SK-MEL-5 (cell line): ENCODE measurements at places on chromosomes 3 and 15. TPM values are rescaled to one million over a fixed set of nuclear protein-coding genes. Genes with fewer than 3 reads are reported as not detected.

The IL5RA gene
- not detected in 2 replicates for total RNA-seq

The GNAT1 gene
- total RNA-seq, result not detected in 2 replicates

The KCNAB1 gene
- 0.66 and 0.90 TPM in 2 replicates for total RNA-seq

The HDGFL3 gene
- total RNA-seq, result 31.8 and 35.7 TPM in 2 replicates

The FAH gene
- total RNA-seq, result 59.0 and 60.7 TPM in 2 replicates

The APOD gene
- 90.8 and 104 TPM in 2 replicates for total RNA-seq

The KLF15 gene
- 20.4 and 23.5 TPM in 2 replicates for total RNA-seq

The PRSS50 gene
- not detected in 2 replicates for total RNA-seq

The NME9 gene
- not detected in 2 replicates for total RNA-seq

The PGBD4 gene
- total RNA-seq, result 3.0 TPM in 2 replicates

- no peak for DNase-seq
Measured at GRCh38 chr3:75015280-75015679, 400.8 kb upstream of the CNTN3 start.

DNA sequence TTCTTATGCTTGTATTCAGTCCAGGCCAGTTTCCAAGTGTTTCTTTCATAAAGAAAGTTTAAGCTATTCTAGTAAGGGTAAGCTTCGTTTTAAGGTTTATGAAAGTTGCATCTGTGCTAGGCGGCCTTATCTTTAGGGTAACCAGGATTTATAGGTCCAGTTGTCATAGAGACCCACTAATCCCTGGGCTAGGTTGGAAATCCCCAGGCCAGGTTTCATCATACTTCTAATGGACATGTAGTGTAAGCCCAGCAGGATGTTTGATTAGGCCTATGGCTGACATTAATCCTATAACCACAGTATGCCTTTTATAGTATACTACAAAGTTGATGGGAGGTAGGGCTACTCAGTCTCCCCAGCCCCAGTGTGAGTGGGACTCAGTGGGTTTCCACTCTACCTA, 312.4 kb downstream of the CACNA2D3 start:
- no peak for DNase-seq

GRCh38 chr3:96086018-96086417, 728.4 kb upstream of the EPHA6 start:
- no peak for DNase-seq

DNA sequence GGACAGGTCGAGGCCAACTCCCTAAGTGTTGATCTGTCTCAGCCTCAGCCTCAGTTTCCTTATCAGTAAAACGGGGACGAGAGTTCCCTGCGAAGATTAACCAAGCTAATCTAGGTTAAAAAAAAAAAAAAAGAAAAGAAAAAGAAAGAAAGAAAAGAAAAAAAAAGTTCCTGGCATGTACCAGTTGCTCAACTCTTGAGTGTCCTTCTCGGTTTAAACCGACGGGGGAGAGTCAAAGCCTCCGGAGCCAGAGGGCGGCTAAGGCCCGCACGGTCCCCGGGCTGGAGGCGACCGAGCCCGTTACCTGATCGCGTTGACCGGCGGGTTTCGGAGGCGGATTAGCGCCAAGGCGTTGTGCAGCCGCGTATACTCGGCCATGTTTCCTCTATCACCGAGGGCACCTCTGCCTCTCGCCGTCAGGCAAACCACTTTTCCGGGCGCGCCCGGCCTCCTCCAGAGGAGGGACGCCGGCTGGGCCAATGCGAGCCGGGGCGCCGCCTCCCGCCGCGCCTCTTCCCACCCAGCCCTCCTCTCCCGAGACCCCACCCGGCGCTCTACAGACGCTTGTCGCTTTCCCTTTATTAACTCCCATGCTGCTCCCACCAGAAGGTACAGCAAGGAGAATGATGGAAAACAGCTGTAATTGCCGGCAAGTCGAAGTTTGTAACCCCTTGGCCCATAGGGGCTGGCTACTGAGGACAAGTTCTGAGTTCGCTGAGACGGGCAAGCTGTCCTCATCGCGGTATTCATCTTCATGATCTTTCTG, at the start of gene EHHADH:
TSS of gene EHHADH (minus strand) at position 405 of the 766 bp plus-strand sequence. CDS start at position 378, 27 bp downstream.
- DNase-seq, result peak; percentile 75

DNA sequence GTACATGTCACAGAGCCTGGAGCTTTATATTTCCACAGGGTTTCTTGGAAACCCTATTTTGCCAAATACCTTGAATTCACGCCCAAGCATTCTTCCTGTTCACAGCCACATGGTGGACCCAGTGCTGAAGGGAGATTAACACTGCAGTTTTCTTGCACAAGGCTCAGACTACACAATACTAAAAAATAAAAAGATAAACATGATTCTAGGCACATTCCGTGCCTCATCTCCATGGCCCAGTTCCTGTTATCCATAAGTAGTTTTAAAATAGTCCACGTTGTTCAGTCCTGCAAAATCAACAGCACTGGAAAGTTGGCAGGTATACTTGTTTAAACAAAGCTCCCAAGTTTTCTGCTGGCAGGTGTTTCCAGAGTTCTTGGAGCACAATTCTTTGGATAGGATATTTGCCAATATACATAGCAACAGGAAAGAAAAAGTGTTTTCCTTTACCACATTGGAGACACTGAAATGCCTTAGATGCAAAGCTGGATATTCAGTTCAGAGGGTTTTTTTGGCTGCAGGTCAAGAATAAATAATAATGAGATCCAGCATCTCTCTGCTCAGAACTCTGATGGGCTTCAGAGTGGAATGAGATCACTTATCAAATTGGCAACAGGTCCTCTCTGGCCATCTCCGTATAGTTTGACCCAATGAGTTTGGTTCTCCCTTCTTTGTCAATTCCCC, 88.1 kb upstream of the TGFBR2 start:
- DNase-seq, result no peak

DNA sequence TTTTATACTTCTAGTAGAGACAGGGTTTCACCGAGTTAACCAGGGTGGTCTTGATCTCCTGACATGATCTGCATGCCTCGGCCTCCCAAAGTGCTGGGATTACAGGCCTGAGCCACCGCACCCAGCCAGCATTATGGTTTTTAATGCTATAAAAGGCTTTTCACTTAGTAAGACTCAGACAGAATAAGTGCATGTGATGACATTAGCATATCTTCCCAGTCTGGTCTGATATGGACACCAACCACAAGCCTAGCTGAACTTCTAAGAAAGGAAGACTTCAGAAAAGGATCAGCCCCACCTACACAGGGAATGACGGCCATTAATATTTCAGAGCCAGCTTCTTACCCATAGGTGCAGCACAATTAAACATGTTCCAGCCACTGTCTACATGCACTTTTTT, 27.0 kb downstream of the GRK7 start:
- DNase-seq, result no peak

- DNase-seq, result peak; percentile 85
Measured at GRCh38 chr15:83947156-83947555, 288.4 kb upstream of the GOLGA6L4 start.

DNA sequence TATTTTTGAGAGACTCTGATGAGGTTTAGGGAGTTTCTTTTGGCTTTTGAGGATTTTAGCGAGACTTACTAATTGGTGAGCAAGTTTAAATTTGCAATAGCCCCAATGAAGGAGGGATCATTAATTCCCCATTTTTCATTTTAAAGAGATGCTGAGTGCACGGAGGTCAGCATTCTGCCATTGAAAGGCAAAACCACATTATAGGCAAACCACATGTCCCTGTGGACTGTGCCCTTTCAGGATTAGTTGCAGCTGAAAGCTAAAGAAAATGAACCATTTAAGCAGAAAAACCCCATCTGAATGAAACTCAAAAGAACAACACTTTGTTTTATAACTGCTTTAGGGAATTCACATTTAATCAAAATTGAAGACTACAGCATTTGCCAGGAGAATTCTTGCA, 246.5 kb downstream of the PDZRN3 start:
- DNase-seq, result peak; percentile 17

GRCh38 chr3:52029053-52029452, 27.3 kb downstream of the DUSP7 start:
- DNase-seq, result no peak

DNA sequence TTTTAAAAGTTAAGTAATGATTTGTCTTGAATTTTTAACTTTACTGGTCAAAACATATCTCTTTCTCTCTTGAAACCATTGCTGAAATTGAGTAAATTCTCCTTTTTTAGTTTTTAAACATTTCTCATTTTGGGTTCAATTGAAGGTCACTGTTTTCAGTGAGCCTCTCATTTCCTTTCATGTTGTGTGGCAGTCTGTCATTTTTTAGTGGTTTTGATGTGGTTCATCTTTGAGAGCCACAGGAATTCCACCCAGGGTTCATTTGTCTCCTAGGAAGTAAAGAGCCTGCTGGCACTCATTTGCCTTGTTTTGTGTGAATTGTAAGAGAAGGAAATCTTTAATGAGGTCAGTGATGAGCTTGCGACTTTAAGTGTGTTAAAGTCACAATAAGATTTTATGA, 10.4 kb downstream of the CLDN11 start:
- peak; percentile 28 for DNase-seq

GRCh38 chr15:66588537-66588936, 22.7 kb upstream of the LCTL start:
- DNase-seq, result peak; percentile 64

DNA sequence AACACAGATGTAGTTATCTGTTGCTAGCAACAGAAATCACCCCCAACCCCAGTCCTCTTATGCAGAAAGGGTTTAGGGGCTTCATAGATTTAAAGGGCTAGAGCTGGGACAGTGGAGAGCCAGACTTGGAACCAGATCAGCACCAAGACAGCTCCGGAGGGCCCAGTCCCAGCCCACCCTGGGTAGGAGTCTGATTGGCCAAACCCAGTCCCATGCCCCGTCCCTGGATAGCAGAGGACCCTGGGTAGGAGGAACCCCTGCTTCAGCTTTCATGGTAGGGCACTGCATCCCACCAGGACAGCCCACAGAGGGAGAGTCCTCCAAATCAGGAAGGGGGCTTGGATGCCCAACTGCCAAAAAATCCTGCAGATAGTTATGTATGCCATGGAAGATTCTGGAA, 103.0 kb downstream of the CORO2B start:
- no peak for DNase-seq

GRCh38 chr3:171543759-171544300, 83.6 kb upstream of the TNIK start:
- no peak for DNase-seq

GRCh38 chr3:116299646-116300081, 145.6 kb downstream of the LSAMP start:
- no peak for DNase-seq

- peak; percentile 14 for DNase-seq
Measured at GRCh38 chr3:40737343-40737742, 212.6 kb downstream of the ZNF621 start.

GRCh38 chr3:178302966-178303930, 233.0 kb upstream of the KCNMB2 start:
- DNase-seq, result no peak

DNA sequence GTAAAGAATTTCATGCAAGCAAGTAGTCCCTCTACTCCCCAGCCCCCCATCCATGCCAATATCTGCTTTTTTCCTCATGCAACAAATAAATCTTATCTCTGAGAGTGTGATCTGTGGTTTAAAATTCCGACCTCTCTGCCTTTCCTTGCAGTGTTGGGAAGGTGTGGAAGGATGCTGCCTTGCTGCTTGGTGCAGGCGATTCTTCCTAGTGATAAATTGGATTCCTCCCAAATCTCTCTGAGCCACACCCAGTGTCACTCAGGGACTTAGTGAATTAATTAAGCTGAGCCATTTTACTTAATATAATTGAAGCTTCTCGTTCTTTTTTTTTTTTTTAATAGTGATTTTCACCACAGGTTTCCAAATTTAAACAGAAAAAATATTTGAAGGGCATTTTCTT, 3.4 kb downstream of the GAP43 start:
- no peak for DNase-seq

DNA sequence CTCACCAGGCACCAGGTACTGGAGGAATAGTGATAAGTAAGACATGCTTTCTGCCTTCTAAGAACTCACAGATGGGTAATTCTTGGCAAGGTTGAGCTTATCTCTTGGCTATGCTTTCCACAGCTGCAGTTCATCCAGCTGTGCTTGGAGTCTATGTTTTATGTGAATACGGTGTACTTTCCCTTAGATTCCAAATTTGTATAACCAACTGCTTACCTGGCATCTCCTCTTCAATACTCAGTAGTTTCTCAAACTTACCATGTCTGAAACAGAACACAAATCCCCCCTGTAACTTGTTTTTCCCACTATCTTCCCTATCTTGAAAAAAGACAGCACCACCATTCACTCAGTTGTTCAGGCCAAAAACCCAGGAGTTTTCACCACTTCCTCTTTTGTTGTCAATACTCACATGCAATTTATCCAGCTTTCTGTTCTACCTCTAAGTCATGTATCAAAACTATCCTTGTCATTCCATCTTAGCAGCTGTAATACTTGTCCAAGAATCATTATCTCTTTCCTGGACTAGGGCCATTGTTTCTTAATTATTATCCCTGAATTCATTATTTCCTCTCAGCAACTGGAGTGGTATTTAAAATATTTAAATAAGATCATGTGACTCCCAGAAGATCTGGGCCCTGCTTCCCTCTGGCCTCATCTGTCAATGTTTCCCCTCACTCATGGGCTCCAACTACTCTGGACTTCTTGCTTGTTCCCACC, 32.6 kb downstream of the COL6A5 start:
- no peak for DNase-seq

DNA sequence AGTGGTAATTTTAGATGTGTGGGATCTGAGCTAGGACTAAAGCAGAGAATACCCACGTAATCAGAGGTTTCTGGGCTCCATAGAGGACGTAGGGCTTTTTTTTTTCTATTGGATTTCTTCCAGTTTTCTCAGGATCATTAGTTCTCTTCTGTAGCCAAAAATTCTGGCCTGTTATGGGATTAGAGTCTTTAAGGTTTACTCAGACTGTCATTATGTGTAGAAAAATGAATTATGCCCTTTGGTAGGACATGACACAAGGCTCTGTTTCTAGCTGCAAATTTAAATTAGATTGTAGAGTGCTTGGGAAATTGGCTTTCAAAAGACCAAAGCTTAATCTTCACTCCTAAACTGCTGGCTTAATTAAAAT, 1.9 kb downstream of the SETD5 start:
- DNase-seq, result no peak

- DNase-seq, result no peak
Measured at GRCh38 chr15:44186705-44187104, 8.4 kb downstream of the FRMD5 start.

DNA sequence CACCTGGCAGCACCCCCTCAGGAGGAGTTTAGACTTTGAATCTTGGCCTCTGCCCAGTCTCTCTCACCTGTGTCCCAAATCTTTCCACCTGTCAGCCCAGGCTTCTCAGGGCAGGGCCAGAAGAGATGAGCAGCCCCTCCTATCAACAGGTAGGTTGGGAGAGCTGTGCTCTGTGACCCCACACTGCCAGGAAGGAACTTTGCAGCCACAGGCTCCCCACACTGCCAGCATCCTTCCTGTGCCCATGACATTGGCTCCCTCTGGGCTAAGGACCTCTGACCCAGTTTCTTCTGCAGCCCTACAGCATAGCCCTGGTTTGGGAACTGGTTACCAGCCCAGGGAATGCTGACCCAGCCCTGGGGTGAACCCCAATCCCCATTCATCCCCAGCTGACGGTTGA, 115.7 kb upstream of the IQSEC1 start:
- no peak for DNase-seq
